Activated CD4-positive, alpha-beta T cell treated with anti-CD3 and anti-CD28 coated beads, Interleukin-2, amount 50 U/mL, for 4 hours (primary cell): ENCODE measurements at places on chromosomes 1 and 21.

GRCh38 chr1:178277793-178278530 lies 184.1 kb downstream of the RASAL2 start:
- no peak for DNase-seq

DNA sequence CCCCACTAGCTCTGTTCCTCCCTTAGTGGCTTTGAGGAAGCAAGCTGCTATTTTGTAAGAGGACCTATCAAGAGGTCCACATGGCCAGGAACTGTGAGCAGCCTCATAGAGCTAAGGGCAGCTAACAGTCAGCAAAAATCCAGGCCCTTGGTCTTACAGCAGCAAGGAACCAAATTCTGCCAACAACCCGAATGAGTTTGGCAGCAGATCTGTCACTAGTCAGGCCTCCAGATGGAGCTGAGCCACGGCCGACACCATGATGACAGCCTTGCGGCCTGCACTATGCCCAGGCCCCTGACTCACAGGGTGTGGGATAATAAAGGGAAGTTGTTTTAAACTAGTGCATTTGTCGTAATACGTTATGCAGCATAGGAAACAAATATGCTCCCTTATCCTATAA lies 28.0 kb upstream of the H3-3A start:
- no peak for DNase-seq

DNA sequence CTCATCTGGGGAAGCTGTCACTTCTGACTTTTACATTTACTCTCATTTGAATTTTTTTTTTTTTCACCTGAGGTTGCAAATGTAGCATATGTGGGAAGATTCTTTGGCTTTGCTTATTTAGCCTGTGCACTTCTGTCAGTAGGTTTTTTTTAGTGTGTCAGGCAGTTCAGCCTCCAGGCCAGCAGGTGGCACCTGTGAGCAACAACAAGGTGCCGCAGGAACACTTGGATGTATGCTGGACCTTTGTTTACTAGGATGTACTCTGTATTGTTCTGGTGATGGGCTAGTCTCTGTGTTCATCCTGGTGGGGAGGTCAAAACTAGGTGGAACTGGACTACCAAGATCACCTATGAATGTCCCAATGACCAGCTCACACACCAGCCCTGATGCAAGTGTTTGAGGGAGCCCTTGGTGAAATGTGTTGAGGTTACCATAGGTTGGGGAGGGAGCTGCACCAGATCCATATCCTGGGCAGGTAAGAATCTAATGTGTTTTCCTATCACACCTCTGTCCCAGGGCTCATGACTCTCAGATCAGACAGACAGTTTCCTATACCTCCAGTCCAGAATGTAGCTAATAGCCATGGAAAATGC lies 618.2 kb downstream of the BRINP3 start:
- no peak for DNase-seq

DNA sequence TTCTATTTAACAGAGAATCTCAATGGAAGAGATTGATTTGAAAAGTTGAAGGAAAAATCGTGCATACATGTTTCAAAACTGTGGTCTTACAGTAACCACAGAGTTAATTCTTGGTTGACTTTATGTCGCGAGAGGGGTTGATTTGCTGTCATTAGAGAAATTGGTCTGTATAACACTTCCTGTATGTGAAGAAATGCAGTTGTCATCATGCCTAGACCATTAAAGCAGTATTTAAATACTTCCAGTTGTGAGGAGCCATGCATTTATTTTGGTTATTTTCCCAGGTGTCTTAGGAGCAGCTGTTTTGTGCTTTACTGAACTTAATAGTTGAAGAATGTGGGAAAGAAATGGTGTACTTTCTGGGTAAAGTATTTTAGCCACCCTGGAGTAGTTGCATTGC lies 76.2 kb downstream of the NFIA start:
- DNase-seq: no peak

DNA sequence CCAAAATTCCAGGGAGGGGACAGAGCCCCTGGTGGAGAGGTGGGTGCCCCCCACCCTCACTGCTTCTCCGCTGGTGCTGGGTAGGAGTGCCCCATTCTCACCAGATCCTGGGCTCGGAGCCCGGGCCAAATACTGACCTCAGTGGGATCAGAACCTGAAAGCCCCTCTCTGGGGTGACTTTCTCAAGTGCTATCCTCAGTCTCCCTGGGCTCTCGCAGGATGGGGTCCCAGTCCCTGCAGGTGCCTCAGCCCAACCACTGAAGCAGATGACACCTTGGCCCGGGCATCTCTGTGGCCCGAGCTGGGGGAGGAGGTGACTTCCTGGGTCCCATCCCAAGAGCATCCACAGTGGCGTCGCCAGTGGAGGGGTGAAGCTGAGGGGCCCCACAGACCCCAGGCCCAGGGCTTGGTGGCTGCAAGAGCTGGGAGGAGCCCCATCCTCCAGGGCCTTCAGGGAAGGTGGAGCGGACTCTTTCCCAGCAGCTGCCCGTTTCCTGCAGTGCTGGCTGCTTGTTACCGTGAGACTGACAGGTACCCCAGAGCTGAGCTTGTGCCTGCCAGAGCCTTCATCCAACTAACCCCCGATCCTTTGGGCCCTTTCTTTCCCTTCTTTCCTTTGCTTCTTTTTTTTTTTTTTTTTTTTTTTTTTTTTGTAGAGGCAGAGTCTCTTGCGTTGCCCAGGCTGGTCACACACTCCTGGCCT lies 3.9 kb upstream of the FNDC10 start:
- no peak for DNase-seq
